ENCODE measurements at places on chromosomes 5 and 9.

GRCh38 chr5:133390416-133391353 is 221.7 kb downstream of the FSTL4 start:
- DNase-seq, result no peak

GRCh38 chr5:587403-587802 is 24.7 kb upstream of the CEP72 start:
- no peak for DNase-seq

DNA sequence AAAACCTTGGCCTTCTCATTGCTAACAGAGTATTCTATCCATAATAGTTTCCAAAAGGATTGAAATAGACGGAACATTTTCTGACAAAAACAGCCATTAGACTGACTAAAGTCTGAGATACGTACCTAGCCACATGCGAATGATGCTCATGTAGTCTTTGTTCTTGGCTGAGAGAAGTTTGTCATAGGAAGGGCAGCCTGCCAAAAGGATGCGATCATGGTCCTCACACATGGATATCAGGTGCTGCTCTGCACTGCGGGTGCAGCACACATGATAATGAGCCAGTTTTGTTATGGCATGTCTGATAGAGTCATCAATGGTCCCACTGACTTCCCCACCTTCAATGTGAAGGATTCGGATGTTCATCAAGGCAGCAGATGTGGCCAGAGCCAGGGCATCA is 12.3 kb downstream of the GNE start:
- DNase-seq, result no peak

- DNase-seq, result no peak
These were observed 58.9 kb downstream of the ANKRD33B start for GRCh38 chr5:10622810-10623209.

DNA sequence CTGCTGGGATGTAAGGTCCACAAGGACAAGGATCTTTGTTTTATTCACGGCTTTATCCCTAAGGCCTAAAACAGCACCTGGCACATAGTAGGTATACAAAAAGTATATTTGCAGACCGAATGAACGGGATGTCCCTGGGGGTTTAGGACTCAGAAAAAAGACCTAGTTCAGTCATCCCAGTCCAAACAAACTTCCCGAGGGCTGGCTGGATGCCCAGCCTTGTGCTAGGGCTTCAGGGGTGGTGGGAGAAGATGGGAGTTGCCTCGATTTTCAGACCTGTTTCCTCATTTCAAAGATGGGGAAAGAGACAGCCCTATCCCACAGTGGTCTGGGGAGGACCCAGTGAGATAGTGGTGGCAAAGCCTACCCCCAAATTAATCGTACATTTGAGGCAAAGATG is 3.0 kb upstream of the PROB1 start:
- DNase-seq, result no peak

- peak; percentile 34 for DNase-seq
These were observed 188.4 kb downstream of the SNCAIP start for GRCh38 chr5:122500245-122501088.

- no peak for DNase-seq
These were observed 24.2 kb upstream of the SHISAL2B start for GRCh38 chr5:64666078-64666477.

DNA sequence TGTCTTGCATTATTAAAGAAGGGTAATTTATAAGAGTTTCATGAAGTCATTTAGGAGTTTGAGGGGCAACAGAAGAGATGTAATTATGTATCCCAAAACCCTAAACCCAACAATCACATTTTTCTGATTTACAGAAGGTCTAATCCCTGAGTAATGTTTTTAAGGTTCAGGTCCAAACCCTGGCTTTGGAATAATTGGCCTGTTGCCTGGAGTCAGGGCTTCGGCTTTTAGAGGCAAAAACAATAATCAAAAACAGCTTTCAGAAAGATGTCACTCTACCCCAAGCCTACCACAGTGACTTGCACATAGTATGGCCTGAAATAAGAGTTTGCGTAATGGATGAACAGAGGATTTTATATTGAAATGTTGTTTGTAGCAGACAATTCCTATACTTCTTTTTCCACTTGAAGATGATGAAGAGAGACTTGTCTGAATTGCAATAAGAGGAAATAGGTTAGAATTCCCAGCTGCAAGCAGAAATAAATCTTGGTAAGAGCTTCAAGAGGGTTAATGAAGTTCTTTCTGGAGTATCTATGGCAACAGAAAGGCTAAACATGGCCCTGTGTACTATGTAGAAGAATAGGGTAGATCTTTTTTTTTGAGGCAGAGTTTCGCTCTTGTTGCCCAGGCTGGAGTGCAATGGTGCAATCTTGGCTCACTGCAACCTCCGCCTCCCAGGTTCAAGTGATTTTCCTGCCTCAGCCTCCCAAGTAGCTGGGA is 152.0 kb downstream of the GPBP1 start:
- DNase-seq, result no peak

- no peak for DNase-seq
These were observed 135.1 kb upstream of the ELL2 start for GRCh38 chr5:96096724-96097123.

DNA sequence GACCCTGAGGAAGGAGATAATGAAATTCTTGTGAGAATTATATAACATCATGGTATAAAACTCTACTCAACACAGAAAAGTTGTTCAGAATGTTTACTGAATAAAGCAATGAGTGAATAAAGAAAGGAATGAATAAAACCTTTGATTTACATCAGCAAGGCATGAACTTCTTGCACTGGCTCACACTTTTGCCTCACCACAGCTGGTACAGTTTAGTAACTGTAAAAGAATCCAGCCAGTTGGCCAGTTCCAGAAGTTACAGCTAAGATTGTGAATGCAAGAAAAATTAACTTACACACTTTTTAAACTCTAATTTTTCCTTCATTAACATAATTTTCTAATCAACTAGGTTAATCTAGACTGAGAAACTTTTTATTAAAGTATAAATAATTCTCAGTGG is 490.9 kb downstream of the NFIB start:
- DNase-seq, result no peak

DNA sequence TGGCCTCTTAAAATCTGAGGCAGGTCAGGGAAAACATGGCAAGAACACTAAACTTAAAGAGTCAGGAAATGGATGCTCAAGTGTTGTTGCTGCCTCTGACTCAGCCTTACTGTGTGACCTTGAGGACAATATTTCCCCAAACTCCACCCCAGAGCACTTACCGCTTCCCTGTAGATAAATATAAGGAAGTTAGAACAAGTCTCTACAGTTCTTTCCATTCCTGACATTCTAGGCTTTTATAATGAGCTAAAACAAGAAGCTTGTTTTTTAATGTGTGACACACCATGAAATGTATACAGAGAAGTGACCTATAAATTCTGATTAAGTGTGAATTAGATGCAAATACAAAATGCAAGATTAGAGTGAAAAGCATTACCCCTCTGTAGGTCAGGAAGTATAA is 129.3 kb downstream of the GRIA1 start:
- no peak for DNase-seq

DNA sequence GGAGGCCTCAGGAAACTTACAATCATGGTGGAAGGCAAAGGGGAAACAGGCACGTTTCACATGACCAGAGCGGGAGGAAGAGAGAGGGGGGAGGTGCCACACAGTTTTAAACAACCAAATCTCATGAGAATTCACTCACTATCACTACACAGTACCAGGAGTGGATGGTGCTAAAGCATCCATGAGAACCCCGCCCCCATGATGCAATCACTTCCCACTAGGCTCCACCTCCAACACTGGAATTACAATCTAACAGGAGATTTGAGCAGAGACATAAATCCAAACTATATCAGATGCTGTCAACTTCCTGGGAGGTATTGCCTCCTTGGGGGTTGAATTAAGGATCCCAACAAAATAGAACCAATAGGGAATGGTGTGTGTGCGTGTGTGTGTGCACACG is 407.1 kb downstream of the MED10 start:
- DNase-seq, result no peak

DNA sequence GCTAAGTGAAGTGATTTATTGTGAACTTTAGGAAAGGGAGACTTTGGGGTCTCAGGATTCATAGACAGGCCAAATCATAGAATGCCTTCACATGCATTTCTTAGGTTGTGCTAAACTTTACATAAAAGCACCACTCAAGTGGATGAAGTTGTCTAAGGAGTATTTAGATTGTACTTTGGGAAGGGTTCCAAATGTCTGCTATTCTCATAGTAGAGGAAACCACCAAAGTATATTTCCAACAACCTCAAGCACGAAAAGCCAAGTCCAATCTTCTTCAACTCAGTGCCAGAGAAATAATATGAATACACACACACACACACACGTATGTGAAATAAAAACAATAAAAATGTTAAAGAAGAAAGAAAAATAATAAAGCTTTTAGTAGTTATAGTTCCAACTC is 41.8 kb downstream of the ENC1 start:
- no peak for DNase-seq

DNA sequence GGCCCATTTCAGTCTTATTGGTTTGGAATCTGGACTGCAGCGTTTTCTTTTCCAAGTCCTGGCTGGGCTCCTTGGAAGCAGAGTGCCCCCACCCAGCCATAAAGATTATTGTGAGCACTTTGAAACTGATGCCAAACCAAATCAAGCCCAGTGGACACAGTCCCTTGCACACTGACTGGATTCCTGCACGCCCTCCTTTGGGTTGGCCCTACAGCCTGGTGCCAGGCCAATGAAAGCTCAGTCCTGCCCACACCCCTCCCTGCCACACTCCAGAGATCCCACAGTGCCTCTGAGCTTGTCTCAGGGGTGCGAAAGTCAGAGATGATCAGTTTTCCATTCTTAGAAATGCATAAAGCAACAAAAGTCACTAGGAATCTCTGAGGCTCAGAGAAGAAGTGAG is 181.9 kb downstream of the CETN3 start:
- DNase-seq, result no peak

DNA sequence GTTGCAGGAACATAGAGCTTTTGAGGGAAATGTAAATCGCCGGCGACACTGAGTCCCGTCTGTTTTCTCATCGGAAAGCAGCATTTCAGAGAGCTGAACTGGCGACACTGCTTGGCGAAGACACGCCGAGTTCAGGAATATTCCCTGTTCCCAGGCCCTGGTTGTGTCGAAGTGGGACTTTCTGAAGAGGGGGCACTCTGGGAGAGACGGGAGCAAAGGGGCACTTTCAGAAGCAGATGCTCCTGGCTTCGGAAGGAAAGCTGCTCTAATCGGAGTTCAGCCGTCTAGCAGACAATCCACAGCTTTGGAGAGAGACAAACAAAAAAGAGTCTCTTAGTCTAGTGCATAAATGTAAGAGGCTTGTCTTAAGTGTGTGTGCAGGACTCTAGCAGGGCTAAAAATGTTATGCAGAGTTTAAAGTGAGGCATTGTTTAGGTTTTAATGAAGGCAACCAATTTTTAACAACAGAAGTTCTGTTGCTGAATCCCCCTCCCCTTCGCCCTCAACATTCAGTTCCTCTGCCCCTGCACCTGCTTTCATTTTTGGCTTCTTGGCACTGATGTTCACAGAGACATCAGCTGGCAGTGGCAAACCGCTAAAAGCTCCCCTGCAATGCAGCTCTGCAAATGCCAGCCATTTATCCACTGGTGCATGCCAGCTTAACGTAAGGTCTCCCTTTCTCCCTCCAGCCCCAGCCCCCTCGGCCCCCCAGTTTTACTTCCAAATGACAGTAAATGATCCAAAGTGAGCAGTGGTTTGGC is 289.5 kb upstream of the MPDZ start:
- peak; percentile 25 for DNase-seq

- no peak for DNase-seq
These were observed 23.4 kb upstream of the GPX8 start for GRCh38 chr5:55136521-55136920.

DNA sequence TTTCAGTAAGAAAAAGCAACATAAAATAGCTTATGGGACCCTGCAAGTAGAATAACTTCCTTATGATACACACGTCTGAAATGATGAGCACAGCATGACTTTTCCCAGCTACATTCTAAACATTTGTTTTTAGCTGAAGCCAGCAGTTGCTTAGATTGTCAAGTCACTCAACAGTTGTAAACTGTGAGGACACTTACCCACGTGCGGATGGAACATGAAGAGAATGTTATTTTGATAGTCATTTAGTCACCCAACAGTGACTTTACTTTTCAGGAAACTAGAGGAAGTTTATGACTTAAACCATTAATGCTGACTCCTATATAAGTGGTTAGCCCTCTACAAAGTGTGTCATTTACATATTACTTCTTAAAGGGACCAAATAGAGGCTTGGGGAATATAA is 3.0 kb downstream of the HACD4 start:
- DNase-seq, result no peak

GRCh38 chr9:23586906-23587305 is 239.1 kb downstream of the ELAVL2 start:
- no peak for DNase-seq

- DNase-seq, result no peak
These were observed 10.6 kb upstream of the VLDLR start for GRCh38 chr9:2610985-2611384.

DNA sequence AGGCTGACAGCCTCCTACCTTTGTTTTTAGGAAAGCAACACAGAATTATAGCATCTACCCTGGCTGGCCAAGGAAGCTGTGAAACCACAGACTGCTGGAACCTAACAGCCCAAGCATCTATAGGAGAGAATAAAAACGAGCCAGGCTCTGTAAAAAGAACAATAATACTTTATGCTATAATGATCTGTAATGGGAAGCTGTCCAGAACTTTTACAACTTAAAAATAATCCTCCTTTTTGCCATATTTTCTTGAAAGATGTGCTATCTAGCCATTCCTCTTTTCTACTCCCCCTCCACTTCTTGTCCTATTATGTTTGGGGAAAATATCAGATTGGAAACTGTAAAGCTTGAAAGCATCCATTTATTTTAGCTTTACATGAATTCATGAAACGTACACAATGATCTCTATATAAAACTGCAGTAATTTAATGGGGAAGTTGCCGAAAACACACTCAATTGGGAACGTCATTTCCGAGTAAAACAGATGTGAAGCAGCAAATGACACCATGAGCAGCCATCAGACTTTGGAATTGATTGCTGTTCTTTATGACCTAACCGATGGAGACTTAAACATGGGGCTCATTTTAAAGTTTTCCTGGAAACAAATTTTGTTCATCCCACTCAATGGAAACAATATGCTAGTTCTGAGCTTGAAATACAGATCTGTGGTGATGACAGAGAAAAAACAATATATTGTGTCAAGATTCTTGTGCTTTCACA is 450.3 kb upstream of the CLINT1 start:
- DNase-seq, result no peak

GRCh38 chr9:86282979-86283535 is 719 bp upstream of the ISCA1 start:
- peak; percentile 73 for DNase-seq

- DNase-seq, result no peak
These were observed 647.7 kb upstream of the ITGA1 start for GRCh38 chr5:52139888-52140615.

DNA sequence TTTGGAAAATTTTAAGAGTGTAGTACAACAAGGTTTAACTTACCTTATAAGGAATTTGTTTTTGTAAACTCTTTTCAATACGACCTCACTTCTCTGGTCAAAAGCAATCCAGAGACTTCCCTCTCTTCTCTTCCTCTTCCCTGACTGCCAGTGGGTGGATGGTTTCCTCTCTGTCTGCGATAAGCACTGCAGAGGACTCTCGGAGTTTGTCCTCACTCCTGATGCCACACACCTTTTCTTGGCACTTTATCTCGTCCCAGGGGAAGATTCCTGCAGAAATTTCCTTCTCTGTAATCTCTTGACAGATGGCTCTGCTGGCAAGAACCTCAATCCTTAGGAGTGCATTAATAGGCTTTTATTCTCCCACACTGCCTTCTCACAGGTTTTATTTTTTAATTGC is 641.6 kb downstream of the NR2F1-AS1 start:
- no peak for DNase-seq

GRCh38 chr5:79209505-79209904 is 26.4 kb upstream of the JMY start:
- no peak for DNase-seq

- no peak for DNase-seq
These were observed 720 bp downstream of the NUDT12 start for GRCh38 chr5:103561685-103562452.
